ENCODE measurements at places on chromosomes 5 and 9.
A peak's percentile ranks its signal among the peaks of the same experiment; 100 is the strongest.

DNA sequence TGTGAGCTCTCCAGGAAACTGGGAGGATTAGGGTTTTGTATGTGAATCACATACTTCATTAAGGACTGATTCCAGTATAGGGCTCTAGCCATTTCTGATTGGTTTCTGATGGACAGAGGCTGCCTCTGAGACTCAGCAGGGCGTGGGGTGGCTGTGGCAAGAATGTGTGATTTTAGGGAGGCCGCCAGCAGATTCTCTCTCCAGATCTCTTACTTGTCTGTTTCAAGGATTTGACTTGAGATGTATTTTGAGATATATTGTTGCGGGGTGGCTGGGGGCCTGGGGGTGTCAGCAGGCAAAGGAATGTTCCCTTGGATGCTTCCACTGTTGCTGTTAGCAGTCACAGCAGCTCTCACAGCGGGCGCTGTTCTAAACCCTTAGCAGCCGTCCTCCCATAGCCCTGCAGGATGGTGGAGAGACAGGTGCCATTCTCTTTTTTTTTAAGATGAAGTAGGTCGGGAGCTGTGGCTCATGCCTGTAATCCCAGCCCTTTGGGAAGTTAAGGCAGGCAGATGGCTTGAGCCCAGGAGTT, 8.0 kb upstream of the HNRNPAB start:
- DNase-seq = no peak

DNA sequence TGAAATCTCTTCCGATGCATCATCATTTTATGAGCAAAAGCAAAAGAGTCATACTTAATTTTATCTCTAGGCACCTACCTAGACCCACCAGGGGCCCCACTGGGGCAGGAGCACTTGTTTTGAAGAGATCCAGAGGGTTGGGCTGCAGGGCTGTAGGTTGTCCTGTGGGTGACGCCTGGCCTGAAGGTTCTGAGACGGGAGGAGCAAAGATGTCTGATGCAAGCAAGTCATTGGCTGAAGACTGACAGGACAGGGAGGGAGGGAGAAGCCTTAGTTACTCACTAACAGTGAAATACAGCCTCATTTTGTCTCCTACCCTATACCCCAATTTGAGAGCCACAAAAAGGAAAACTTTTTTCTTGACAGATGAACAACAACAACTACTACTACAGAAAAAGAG, 17.1 kb upstream of the C9 start:
- DNase-seq = no peak

GRCh38 chr9:21031091-21031807, at the start of gene HACD4:
Gene HACD4, minus strand, starts transcription at chr9:21031640. Its CDS starts 50 bp downstream, at chr9:21031590.
- DNase-seq = peak; percentile 81

DNA sequence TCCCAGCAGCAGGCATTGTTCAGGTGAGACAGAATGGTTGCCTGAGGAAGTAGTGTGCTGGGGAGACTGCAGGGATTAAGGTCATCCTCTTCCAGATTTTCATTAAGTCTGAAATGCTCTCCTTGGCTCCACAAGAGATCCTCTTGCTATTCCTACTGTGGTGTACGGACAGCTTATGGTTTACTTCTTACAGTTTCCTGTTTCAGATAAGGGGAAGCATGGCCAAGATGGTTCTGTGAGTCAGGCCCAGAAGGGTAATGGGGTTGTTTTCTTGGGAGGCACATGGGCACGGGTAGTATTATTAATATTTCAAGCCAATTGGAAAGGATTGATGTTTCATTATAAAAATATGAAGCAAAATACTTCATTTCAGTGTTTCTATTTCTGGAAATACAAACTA, 42.9 kb downstream of the GLRX start:
- DNase-seq = no peak

GRCh38 chr9:75063556-75064305, 24.2 kb downstream of the NMRK1 start:
- DNase-seq = no peak

Measured in natural killer cell treated with Interleukin-12 subunit alpha and Interleukin-12 subunit beta and Interleukin-15 and Interleukin-18, amount 100 ng/mL, for 72 hours (primary cell).